SIG-M5 (cell line): ENCODE measurements at places on chromosomes 2 and 18.

GRCh38 chr18:14085770-14086457 is 46.3 kb downstream of the ZNF519 start:
- DNase-seq, result no peak

GRCh38 chr2:106106622-106107508 is 87.2 kb downstream of the UXS1 start:
- no peak for DNase-seq

DNA sequence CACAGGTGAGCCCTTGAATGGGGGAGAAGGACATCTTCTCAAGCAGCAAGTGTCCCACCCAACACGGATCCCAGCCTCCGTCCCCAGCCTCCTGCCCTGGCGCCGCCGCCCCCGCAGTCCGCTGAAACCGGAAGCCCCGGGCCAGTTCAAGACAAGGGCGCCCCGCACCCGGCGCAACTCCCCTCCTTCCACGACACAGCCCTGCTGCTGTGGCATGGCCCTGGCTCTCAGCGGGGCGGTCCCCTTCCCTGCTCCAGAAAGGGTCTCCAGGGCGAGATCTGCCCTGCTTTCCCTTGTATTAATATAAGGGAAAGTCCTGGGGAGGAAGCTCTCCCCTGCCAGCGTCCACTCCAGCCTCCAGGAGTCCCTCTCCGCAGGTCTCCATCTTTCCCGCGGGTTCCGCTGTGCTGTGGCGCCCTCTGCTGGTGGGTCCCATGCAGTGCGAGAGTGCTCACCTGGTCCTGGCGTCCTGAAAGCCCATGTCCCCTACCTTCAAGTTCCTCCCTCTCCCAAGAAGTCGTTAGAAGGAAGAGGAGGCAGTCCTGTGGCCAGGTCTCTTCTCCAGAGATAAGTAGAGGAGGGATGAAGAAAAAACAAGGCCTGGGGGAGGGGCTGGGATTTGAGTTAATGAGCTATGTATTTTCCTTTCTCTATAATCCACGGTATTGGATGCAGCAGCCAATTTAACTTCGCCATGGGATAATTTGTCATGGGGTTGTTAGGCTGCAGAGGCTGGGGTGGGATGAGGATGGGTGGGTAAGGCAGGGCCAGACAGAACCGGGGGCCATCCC is 176.0 kb downstream of the SMAD2 start:
- DNase-seq, result no peak

- DNase-seq, result no peak
Measured at GRCh38 chr2:74845217-74845751, 11.4 kb downstream of the HK2 start.

GRCh38 chr18:44981121-44981520 is 300.4 kb downstream of the SETBP1 start:
- DNase-seq, result no peak

DNA sequence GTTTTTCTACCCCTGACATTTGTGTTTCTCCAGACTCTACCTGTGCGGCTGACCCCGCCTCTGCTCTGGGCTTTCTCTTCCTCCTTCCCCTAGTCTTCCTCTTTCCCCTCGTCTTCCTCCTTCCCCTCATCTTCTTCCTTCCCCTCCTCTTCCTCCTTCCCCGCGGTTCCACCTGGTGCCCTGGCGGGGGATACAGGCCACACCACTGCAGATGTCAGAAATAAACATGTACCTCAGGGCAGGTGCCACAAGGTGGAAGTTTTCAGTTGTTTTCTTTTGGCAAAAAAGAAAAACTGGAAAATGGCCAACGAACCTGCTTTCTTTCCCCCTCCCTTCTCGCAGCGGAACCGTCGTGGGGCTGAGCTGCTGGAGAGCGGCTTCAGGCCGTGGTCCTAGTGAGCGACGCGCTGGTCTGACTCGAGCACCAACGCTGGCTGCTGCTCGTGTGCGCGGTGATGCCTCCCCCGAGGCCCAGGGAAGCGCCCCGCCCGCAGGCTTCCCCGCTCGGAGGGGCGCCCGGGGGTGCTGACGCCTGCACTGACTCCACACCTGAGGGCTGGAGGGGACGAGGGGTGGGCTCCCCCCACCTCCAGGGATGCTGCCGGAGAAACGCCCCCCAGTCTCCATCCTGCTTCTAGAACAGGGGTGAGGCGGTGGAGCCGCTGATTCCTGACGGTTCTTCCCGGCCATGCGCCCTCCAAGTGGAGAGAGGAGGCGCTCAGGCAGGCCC is 83.7 kb upstream of the ZNF516 start:
- DNase-seq, result no peak

GRCh38 chr2:222604749-222605515 is 51.0 kb downstream of the FARSB start:
- no peak for DNase-seq

- DNase-seq, result no peak
Measured at GRCh38 chr2:101114268-101114783, 36.9 kb downstream of the TBC1D8 start.
